Stimulated activated CD8-positive, alpha-beta memory T cell treated with anti-CD3 and anti-CD28 coated beads, Interleukin-7, amount 100 ng/mL, for 1 hour (primary cell): ENCODE measurements at places on chromosomes 3 and 15.

DNA sequence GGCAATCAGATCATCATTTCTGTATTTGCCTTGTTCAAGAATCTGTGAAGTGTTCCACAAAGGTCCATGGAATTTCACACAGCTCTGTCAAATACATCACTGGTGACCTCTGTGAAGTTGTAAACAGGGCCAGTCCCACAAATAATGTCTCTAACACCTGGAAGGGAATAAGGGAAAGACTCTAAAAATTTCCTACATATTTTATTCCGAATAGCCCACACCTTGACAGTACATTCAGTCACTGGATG, at the start of gene C3orf49:
Gene C3orf49 (plus strand): TSS at position 149 of the 248 bp plus-strand sequence. CDS start 173 bp downstream, outside the sequence.
- DNase-seq: no peak

- no peak for DNase-seq
Measured at GRCh38 chr3:106819440-106819839, 557.8 kb upstream of the CCDC54 start.

DNA sequence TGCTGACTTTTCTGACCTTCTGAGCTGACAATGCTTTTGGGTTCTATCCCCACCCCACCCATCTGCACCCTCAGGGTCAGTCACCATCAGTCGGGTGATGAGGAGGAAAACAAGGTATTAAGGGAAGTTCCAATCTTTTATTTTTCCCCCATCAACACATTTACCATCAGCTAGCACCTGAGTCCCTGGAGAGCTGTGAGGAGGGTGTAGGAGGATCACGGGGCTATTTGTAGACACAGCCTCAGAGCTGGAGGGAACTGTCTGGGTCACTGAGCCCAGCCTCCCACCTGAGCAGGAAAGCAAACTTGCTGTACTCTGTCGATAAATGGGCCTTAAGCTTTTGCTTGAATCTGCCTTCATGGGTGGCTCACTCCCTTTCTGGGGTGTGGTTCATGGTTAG, 24.8 kb upstream of the ZFAND6 start:
- DNase-seq: no peak

DNA sequence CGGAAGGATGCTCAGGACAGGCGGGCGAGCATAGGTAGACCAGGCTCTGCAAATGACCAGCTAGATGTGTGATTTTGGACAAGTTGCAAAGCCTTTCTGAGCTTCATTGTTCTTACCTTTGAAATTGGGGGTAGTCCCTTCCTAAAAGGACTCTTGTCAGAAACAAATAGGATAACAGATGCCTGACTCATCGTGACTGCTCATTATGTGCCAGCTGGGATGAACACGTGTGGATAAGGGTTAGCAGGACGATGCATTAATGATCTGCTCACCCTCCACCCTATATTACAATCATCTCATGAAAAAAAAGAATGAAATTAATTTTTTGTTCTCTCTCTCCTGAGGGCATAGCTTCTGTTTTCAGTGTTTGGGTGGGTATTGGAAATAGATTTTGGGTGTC, 223.4 kb downstream of the NR2F2 start:
- no peak for DNase-seq

GRCh38 chr3:167251678-167252077, 128.4 kb downstream of the ZBBX start:
- DNase-seq: no peak

GRCh38 chr3:152760024-152760563, 74.8 kb upstream of the P2RY1 start:
- no peak for DNase-seq

GRCh38 chr15:56917652-56918045, 795 bp upstream of the TCF12 start:
- no peak for DNase-seq

- DNase-seq: no peak
Measured at GRCh38 chr3:148612278-148612677, 85.4 kb upstream of the AGTR1 start.

DNA sequence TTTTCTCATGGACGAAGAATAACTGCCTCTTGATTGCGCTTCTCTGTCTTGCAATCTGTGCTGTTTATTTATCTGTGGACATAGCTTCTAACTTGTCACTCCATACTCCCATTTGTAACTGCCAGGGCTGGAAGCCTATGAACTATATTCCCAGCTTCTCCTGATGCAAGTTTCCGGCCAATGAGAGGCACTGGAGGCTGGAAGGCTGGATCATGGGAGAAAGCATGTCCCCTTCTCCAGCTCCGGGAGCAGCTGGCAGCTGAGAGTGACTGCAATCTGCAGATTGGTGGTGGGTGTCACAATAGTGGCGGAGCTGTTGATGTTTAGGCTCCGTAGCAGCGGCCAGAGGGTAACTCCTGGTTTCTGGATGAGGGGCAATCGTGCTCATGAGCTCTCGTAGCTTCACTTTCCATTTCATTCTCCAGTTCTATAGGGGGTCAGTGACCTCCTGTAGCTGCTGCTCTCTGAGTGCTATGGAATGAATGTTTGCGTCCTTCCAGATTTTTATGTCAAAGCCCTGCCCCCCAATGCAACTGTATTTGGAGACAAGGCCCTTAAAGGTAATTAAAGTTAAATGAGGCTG, 35.7 kb upstream of the PCSK6 start:
- no peak for DNase-seq

- no peak for DNase-seq
Measured at GRCh38 chr3:116302087-116302747, 143.1 kb downstream of the LSAMP start.

GRCh38 chr3:164929642-164930041, 148.7 kb downstream of the SI start:
- DNase-seq: no peak

DNA sequence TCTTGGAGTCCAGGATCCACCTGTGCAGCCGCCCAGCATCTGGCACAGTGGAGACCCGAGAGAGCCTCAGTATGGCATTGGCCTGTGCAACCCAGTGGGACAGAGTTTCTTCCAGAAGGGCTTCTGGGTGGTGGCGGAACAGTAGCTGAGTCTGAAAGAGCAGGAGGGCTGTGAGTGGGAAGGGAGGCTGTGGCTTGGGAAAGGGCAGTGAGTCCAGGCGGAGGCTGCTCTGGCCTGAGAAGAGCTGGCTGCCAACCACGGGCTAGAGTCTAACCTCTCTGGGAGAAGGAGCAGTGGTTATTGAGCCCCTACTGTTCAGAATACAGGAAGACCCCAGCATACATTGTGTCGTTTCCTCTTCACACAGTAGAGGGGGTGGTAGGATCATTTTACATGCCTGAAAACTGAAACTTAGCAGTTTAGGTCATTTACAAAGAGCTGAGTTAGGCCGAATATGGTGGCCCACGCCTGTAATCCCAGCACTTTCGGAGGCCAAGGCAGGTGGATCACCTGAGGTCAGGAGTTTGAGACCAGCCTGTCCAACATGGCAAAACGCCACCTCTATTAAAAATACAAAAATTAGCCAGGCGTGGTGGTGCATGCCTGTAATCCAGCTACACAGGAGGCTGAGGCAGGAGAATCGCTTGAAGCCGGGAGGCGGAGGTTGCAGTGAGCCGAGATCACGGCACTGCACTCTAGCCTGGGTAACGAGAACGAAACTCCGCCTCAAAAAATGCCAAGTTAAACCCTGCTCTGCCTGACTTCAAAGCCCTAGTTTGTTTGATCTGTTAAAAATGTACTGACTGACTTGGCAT, 3.2 kb downstream of the AEN start:
- no peak for DNase-seq

- no peak for DNase-seq
Measured at GRCh38 chr15:31069360-31070000, 32.0 kb downstream of the TRPM1 start.

DNA sequence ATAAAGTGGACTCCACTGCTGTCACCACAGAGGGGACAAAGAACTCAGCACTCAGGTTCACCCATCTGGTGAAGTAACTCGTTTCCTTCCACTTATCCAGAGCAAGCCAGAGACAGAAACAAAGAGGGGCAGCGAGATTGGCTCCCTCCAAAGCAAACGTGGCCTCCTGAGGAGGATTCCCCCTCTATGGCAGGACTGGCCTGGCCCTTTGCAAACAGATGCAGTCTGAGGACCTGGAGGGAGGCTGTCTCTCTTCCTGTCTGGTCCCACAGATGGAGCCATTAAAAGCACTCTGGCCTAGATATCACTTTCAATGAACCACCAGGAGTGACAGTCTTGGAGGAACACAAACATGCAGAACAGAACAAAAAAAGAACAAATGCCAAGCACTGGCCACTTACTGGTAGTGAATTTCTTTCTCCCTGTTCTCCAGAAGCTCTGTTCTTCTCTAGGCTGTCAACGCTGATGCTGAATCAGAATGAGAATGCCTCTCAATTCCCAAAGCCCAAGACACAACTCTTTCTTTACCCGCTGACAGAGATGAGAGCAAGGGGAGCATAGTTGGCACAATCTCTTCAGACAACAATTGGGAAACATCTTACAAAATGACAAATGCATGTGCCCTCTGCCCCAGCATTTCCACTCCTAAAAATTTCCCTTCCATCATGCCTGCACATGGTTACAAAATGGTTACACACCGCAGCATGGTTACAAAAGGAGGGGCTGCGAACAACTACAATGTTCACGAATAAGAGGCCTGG, 14.3 kb downstream of the KLHL25 start:
- no peak for DNase-seq

DNA sequence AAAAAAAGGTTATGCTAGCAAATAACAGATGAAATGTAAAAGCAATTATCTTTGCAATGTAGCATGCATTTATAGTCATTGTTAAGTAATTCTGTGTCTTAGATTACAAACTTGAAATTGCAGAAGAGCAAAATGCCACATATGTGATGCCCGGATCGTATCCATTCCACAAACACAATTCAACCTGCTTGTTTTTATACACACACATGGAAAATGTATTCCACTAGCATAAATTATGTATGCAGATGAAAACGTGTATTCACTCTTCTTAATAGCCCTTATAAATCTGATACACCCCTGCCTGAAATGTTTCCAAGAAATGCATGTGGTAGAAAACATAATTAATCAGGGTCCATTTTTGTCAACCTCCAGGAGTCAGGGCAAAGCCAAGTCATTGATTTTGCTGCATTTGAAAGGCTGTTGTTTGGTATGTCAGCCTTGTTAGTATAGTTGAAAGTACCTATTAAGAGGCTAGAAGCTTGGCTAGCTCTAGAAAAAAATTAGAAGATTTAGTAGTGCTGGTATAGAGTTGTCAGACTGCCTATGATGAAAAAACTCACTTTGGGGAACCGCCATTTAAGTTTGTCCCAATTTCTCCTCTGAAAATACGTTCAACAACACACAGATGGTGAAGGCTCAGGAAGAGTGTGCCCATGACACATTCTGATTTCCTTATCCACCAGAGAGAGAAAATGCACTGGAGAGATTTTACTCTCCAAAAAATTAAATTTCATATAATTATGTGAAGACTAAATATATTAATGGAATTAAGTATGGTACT, 69.2 kb upstream of the TMC3 start:
- no peak for DNase-seq

DNA sequence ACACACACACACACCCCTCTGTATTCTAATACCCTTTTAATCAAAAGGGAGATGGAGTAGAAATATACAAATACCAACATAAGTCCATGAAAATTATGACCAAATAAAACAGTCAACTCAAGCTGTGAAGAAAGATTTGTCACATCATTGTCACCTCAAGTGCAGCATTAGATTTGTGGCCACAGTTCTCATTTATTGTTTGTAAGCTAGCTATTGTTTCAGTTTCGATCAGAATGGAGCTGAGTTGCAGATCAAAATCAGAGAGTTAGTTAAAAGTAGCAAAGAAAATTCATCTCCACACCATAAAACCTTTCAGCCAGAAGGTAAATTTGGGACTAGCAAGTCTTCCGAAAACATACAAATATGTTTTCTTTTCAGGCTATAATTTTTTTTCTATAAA, 267.7 kb upstream of the LMCD1 start:
- no peak for DNase-seq

GRCh38 chr3:4674216-4674615, 181.1 kb downstream of the ITPR1 start:
- no peak for DNase-seq

GRCh38 chr3:144737281-144737680, 765.7 kb downstream of the DIPK2A start:
- no peak for DNase-seq

DNA sequence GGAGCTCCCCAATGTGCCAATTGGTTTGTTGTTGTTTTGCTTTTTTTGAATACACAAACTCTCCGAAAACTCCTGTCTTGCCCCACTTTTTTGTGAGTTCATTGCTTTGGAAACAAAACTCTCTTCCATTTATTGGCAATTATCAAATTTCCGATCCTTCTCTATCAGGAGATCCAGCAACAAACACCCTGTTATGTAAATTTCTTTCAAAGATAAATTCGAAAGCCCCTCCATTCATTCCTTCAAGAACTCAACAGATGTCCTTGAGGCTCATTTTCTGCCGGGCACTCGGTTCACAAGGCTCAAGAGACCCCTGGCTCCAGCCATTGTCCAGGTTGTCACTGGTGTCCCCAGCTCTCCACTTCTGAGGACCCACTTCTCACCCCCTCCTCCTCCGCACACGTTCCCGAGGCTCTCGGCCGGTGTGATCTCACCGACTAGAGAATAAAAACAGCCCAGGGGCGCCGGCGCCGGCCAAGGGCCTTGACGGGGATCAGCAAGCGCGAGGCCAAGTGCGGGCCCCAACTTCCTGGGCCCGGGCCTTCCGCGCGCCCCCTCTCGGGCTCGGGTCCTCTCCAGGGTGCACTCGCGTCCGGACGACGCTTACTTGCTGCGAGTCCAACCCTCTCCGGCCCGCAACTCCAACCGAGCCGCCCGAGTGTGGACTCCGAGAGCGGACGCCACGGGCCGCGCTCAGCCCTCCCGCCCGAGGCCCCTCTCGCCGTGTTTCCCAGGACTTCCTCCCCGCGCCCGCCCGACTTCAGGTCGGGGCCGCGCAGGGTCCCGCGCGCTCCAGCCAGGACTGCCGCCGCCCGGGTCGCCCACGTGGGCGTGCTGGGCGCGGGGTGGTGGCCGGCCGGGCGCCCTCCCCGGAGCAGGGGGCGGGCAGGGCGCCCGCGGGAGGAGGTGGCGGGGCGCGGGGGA, 533 bp upstream of the SMAD3 start:
- DNase-seq: no peak

GRCh38 chr15:56001471-56002078, 8.2 kb upstream of the NEDD4 start:
- no peak for DNase-seq

DNA sequence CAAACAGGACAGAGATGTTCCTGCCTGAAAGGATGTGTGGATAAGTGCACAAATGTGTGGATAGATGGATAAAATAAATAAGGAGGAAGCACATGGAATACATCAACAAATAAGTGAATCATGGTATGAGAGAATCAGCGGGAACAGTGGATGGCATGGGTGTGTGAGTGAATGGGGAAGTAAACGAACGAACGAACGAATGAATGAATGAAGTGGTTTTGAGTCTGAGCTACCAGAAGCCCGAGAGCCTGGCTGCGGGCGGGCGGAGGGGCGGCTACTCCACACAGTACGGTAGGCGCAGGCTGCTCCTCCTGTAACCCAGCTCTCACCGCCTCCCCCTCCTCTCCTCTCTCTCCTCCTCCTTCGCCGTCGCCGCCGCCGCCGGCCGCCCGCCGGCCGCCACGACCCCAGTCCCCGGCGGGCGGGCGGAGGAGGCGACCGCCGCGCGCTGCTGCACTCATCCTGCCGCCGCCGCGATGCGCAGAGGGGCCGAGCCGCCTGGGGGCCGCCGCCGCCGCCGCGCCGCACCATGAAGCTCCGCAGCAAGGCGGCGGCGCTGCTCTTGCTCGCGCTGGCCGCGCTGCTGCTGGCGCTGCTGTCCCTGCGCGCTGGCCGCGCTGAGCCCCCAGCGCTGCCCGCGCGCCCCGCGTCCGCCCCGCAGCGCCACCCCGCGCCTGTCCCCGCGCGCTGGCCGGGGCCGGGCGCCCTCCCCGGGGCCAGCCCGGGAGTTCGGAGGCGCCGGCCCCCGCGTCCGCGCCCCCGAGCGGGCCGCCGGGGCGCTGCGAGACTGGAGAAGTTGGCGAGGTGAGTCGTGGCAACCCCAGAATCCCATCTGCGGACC, at the start of gene GXYLT2:
Gene GXYLT2 (plus strand): TSS at position 342 of the 841 bp plus-strand sequence. CDS start 188 bp downstream, at position 530.
- DNase-seq: no peak
